Activated T-cell treated with anti-CD3 and anti-CD28 coated beads, Interleukin-2, amount 50 U/mL, for 24 hours (primary cell): ENCODE measurements at places on chromosomes 12 and 14.
A peak's percentile ranks its signal among the peaks of the same experiment; 100 is the strongest.

- no peak for DNase-seq
Observed at GRCh38 chr12:60803147-60803546, 1207.3 kb downstream of the SLC16A7 start.

DNA sequence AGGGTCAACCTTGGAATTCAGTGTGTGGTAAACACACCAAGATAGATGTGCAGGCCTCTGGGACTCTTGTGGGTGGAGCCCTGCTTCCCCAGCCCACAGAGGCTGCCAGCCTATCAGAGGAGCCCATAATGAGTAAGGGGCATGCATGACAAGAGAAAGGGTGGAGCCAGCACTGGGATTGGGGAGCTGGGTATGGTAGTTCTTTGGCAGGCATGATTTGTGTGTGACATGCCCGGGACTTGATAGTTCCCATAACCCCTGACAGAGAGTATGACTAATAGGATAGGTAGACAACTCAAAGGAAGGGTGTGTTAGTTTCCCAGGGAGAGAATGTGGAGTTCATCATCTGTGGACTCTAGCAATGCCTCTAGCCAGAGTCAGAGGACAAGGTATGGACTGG lies 143.0 kb downstream of the EMP1 start:
- DNase-seq, result no peak

DNA sequence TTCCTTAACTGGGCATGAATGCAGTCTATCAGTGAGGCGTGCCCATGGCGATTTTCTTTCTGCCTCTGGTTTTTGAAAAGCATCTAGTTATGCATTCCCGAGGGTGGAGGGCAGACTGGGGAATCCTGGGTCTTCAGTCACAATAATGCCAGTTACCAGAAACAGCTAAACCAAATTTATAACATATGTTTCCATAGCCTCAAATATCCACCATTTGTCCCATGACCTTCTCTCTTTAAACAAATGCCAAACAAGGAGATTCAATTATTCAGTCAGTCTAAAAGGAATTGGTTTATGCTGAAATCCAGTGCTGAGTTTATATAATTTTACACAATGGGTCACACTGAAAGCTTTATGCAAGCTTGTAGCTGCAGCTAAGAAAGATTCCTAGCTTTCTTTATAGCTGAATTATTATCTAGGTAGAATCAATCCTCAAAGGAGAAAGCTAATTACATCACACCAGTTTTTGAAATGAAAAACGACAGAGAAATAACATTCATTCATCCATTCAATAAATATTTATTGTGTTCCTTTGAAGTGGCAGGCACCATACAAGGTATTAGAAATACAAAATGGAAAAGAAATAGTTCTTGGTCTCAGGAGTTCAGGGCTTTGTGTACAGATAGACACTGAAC lies 131.3 kb upstream of the RAP1B start:
- DNase-seq, result no peak

DNA sequence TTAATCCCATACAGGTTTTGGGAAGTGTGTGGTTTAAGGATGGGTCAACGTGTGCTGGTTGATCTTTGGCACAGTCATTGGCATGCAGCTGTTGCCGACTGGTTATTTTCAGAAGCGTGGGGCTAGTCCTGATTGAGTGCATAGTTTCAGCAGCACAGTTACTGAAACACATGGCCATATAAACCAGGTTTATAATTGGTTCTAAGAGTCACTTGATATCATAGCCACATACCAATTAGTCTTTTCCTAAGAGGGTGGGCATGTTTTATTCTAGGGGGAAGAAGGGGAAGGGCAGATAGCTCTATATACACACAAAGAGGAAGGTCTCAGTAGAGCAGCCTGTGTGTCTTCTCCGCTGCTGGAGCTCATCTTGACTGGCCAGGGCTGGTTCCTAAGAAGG lies 11.0 kb upstream of the RPS6KL1 start:
- no peak for DNase-seq

DNA sequence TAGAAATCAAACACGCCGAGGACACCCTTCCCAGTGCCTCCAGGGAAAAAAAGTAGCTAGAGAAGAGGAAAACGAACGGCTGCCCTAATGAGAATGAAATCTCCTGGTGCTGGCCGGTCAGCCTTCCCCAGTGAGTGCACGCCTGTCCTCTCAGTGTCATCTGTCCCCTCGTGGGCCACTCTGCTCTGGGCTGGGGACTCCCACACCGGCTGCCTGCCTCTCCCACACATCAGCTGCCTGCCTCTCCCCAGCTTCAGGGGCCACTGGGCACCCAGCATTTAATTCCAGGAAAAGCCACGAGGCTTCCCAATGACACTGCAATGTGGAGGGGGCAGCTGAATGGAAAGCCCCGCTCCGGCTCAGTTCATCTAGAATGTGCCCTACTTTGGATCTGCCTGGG lies 59.0 kb downstream of the CCDC85C start:
- DNase-seq, result no peak

- DNase-seq, result no peak
Observed at GRCh38 chr12:51329742-51330141, 5.8 kb upstream of the BIN2 start.

- no peak for DNase-seq
Observed at GRCh38 chr14:42229976-42230375, 623.3 kb downstream of the LRFN5 start.

- DNase-seq, result no peak
Observed at GRCh38 chr12:18165889-18166288, 75.9 kb upstream of the RERGL start.

DNA sequence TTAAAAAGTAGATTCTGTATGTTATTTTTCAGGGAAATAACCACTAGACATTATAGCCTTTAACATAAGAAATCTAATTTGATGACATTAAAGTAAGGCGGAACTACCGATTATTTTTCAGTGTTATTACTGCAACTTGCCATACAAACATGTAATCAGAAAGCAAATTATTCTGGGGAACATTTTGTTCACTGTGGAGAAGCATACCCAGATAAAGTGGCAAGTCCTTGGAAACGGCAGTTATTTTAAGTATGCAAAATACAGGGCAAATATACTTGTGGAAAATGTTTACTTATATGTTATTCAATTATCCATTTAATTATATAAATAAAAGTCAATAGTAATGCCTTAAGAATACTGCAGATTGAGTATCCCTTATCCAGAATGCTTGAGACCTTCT lies 71.9 kb downstream of the FERMT2 start:
- no peak for DNase-seq

GRCh38 chr12:9319044-9319841 lies 111.0 kb upstream of the PZP start:
- DNase-seq, result no peak

DNA sequence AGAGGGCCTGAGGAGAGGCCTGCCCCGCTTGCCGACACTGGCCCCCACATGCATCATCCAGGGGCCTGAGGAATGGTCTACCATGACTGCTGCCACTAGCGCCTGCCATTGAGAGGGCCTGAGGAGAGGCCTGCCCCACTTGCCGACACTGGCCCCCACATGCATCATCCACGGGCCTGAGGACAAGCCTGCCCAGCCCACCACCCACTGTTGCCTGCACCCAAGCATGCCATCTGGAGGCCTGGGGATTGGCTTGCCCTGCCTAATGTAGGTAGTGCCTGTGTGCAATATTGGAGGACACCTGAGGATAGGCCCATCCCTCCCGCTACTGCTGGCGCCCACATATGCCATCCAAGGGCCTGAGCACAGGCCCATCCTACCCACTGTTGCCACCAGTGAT lies 24.4 kb downstream of the CYP46A1 start:
- DNase-seq, result no peak

DNA sequence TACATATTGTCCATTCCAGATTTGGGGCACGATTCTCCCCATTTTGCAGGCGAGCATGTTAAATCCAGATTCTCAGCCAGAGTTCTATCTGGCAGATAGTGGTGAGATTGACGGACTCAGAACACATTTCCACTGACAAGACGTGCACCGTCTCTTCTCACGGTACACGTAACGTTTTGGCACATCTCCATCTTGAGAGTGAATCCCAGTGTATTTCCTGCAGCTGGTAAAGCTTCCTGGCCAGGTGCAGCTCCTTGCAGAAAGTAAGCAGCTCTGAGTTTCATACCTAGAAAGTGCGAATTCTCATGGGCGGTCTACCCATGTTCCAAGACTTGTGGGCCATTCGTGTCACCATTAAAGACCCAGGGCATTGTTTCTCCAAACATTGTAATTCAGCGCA lies 102.6 kb downstream of the TSPAN9 start:
- DNase-seq, result no peak

DNA sequence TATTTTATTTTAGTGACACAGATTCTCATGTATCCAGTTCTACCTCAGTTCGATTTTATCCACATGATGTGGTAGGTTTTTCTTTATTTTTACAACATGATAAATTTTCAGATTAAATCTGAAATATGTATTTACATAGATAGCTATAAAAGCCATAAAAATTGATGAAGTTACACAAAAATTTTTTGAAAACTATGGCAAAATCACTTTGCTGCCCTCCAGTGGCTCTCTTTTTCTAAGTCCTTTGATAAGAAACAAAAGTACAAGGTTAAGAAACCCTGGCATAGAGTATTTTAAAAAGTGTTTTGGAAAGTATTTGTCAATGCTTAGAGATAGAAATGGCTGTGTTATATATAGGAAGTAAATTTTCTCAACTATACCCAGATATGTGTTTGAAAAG lies 104.2 kb downstream of the PCNX1 start:
- no peak for DNase-seq

- no peak for DNase-seq
Observed at GRCh38 chr12:99131751-99132199, 486.7 kb downstream of the APAF1 start.

DNA sequence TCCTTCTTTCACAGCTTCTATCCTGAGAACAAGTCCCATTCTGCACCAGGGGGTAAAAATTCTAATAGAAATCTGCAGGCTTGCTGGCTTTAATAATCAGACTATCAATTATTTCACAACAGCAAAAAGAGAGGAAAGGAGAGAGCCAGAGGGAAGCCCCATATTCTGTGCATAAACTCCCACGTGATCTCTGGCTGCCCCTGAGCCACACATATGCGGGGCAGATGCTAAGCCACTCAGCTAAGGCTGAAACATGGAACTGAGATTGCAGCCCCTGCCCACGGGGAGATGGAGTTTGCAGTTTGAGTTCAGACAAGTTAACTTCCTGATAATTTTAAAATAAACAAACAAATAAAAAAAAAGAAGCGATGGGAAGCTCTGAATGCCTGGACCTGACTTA lies 254.4 kb upstream of the CCDC196 start:
- DNase-seq, result no peak

DNA sequence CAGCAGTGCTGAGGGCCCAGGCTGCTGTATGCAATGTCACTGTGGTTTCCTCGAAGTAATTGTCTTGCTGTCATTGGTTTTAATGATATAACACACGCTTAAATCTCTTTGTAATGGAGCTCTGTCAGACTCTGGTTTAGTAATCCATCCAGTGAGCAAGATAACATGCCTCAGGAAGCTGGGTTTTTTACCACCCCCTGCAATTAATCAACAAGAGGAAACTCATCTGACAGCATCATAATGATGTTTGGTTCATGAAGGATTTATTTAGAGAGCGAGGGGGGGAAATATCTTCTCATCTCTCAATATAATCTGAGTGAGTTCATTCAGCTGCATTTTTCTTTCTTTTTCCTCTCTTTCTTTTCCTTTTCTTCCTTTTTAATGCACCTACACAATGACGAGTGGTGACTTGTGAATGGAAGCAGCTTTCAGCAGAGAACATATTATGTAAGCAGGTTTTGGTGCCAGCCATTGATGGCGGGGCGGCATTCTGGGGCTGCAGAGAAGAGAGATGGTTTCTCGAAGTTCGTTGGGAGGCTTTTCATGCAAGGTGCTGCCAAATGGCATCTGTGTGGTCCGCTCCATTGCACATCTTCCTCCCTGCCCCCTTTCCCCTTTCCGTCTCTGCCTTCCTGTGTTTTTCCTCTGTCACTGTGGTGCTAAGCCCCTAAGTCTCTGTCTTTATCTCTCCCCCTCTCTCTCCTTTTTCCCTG lies 6.7 kb downstream of the RPH3A start:
- no peak for DNase-seq

GRCh38 chr12:78118486-78118885 lies 287.8 kb downstream of the NAV3 start:
- DNase-seq, result no peak

DNA sequence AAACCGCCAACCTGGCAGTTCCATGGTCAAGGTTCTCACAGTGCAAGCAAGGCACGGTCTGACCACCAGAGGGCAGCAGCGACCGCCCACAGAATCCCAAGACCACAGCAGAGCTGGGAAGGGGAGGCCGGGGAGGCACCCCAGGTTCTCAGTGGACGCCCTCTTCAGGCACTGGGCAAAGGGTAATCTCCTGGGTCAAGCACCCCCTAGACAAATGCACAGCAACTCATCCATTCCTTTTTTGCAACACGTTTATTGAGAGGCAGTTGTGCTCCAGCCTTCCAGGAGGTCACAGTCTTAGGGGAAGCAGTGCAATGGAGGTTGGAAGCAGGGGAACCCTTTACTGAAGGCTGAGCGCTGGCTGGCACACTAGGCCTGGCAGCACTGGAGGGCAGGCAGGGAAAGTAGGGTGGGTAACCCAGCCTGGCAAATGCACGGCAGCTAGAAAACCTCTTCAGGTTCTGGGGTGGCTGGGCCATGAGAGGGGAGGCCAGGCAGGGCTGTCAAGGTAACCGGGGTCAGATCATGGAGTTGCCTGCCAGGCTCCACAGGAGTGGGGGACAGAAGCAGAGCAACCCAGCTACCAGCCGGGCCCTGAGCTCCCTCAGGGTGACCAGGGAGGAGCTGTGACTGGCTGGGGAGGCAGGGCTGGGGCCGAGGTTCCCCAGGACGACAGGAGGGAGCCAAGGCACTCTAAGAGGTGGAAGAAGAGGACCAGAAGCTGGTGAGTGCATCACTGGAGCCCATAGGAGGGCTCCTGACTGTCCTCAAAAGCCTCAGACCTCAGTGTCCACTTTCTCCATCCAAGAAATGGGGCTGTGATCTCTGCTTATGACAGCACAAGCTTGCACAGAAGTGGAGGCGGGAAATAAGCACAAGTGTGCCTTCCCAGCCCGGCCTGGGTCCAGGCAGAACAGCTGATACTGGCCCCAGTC lies 1.8 kb upstream of the RHOF start:
- DNase-seq, result peak; percentile 91

GRCh38 chr14:53547593-53547992 lies 394.5 kb upstream of the DDHD1 start:
- DNase-seq, result no peak

- no peak for DNase-seq
Observed at GRCh38 chr12:119695034-119695433, 27.1 kb downstream of the PRKAB1 start.

DNA sequence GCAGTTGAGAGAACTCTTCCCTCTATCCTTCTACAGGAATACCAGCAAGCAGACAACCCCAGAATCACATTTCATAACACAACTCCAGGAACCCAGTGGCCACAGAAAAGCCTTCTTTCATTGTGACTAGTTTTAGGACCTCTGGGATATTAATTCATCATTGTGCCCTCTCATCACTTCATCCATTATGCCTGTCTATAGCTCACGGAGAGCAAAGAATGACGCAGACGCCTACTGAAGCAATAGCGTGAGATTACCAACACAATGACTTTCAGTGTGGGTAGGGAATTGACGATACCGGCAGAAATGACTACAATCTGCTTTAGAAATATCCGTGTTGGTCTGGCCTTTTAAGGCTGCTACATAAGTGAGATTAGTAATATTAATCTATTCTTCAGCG lies 158.1 kb upstream of the FOXG1 start:
- no peak for DNase-seq
